ENCODE measurements at places on chromosomes 16 and 17.

GRCh38 chr16:67530013-67530939 lies 1.6 kb downstream of the RIPOR1 start:
- DNase-seq: no peak

- DNase-seq: no peak
Measured at GRCh38 chr16:67111951-67112444, 2.3 kb downstream of the PHAF1 start.

DNA sequence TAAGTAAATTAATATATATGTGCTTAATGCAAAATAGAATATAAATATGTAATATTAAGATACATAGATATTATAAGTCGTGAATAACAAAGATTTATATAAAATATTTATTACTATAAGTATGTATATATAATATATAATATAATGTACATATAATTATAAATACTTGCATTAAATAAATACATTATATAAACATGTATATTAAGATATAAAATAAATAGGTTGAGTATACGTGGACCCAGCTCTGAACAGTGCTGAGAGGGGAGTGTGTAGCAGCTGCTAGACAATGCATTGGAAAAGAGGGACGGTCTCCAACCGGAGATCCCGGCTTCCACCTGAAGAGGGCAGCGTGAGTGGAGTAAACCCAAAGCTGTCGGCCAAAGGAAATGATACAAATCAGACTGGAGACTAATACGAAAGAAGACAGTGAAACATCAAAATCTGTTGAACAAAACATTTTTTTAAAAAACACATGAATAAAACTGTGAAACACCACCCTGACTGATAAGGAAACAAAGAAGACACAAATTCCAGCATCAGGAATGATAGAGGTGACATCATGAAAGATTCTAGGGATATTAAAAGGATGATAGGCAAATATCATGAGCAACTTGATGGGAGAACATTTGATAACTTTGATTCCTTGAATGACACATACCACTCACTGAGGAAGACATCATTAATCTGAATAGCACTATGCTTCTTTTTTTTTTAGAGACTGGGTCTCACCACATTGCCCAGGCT lies 125.4 kb upstream of the CHMP6 start:
- DNase-seq: peak; percentile 67

GRCh38 chr17:39757931-39758873 lies 20.5 kb downstream of the GRB7 start:
- DNase-seq: peak; percentile 49

- no peak for DNase-seq
Measured at GRCh38 chr16:66653581-66654350, 42.8 kb downstream of the CMTM4 start.

DNA sequence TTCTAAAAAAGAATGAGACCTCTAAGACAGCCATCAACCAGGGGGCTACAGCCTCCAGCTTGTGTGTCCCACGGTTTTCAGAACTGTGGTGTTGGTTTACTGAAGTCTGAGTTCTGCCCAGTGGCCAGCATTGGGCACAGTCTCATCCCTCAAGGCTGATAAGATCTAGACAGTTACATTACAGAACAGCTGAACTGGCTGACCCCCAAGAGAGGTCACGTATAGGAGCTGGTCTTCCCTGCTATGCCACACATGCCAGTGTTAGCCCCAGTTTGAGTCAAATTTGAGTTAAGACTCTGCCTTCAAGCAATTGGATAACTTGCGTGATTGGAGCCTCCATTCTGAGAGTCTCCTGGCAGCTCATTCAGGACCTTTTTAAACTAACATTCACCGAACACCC lies 14.8 kb upstream of the NUP93 start:
- DNase-seq: no peak

GRCh38 chr17:66432411-66432957 lies 130.1 kb downstream of the PRKCA start:
- DNase-seq: no peak

DNA sequence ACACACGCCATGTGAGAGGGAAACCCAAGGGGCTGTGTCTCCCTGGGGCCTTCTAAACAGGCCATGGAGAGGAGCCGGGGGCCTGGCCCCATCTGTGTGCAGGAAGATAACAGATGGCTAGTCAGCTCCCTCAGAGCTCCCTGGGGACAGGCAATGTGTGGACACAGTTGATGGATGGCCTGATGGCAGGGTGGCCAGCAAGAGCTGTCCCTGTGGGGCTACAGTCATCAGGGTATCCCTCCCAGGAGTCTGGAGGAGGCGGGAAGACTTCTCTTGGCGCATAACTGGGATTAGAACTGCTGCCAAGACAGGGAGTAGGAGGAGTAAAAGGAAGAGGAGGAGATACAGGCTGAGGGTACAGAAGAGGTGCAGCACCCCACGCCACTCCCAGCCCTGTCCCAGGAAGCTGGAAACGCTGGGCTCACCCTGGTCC lies 17.3 kb downstream of the MYO18A start:
- no peak for DNase-seq

GRCh38 chr17:4936436-4936835 lies 3.4 kb downstream of the SLC25A11 start:
- DNase-seq: no peak

DNA sequence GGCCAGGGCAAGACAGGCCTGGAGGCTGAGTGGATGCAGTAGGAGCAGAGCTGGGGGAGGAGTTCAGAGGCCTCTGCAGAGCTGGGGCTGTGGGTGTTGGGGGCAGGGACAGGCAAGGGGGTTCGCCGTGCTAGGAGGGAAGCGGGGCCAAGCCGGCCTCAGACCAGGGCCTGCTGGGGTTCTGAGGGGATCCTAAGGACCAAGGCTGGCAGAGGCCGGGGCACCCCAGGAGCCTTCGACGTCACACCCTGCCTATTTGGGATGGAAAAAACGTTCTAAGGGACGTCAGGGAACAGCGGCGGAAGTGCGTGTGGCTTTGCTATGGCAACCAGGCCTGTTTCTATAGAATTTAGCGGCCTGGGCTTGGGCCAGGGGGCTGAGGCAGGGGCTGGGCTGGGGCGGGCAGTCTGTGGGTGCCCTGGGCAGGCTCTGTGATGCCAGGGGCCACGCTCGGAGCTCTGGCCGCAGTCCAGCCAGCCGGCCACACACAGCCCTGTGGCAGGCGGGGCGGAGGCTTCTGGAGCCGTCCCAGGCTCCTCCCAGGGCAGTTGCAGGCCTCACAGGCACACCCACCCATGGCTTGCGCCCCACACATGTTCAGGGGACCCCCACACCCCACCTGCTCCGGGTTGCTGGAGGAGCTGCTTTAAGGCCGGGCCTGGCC lies 3.7 kb downstream of the TRAF7 start:
- no peak for DNase-seq

DNA sequence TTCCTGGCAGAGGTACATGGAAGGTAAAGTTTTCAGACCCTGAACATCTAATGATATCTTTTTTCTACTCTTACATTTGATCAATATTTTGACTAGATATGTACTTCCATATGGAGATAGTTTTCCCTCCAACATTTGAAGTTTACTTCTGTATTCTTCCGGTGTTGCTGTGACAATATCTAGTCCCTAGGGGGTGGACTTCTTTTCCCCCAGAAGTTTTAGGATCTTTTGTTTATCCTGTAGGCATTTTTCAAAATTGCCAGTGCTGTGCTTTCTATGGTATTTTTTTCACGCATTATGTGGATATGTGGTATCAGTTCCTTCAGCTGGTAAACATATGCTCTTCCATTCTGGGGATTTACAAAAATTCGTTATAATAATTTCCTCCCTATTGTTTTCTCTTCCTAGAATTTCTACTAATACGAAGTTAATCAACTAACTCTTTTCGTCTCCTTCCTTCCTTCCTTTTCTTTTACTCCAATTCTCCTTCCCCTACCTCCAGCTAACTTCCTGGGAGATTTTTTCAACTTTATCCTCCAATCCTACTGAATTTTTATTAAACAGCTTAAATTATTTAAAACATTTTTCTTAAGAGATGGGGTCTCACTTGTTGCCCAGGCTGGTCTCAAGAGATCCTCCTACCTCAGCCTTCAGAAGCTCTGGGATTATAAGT lies 26.1 kb upstream of the ZNHIT3 start:
- no peak for DNase-seq

DNA sequence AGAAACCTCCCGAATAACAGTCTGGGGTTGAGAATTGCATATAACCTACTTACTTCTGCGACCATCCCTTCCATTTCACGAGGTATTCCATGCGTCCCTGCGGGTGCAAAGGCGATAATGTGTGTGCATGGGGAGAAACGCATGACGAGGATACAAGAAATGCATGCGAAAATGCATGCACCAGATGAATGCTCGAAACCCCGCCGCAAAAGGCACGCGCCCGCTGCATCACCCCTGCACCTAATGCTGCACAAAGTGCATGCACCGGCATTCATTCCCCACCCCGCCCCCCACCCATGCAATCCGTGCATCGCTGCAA lies 474 bp downstream of the CBX8 start:
- no peak for DNase-seq

DNA sequence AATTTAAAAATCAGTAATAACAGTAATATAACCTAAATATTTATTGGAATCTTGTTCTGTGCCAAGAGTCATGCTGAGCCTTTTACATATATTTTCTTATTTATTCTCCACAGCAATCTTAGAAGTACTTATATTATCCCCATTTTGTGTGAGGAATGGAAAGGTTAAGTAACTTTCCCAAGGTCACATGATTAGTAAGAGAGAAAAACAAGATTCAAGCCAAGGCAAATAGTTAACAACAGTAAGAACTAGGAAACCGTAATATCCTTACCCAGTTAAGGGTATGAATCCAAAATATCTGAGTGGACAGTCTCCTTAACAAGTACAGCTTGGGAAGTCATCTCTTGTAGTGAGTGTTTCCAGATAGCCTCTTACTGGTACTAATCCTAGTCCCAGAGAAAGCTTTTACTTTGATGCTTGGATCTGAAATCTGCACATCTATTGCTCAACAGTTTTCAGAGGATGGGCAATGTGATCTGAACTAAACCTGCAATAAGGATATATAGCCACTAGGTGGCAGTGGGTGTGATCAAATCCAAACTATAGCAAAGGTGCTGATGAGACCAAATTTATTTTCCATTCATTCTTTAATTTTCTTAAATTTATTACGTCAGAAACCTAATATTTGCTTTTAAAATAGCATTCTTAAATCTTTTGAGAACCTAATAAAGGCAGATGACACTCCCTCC lies 23.3 kb downstream of the SHISA6 start:
- no peak for DNase-seq

GRCh38 chr17:37413875-37414519 lies 7.3 kb downstream of the TADA2A start:
- DNase-seq: no peak

DNA sequence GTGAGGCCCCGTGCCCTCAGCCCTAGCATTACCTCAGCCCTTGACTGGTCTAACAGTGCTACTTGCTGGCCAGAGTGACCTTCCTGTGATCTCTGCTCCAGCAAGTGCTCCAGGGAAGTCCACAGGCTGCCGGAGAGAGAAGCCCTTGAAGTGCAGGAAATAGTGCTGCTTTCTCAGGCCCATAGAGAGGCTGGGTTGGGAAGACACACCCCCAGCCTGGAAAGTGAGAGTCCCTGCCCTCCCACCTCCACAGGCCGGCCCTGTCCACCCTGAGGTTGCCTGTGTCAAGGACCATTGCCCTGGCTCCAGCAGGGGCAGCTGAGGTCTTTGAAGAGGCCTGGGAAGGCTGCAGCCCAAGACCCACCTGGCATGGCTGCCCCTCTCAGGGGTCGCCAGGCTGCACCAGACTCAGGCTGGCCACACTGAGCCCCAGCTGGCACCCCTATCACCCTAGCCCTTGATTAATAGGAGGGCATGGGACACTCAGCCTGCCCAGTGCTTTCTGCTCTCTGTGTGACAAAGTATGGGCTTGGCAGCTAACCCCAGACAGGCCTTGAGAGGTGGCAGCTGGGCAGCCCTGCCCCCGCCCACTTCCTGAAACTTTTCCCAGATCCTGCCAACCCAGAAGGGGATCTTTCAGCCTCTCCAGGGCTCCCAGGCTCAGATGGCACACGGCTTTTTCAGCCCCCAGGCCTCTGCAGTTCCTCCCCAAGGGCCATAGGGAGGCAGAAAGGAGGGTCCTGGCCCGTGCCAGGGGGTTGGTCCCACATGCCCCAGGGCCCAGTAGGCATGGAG lies 21.7 kb downstream of the ATP6V0D1 start:
- no peak for DNase-seq
